Activated CD4-positive, alpha-beta T cell treated with anti-CD3 and anti-CD28 coated beads, Interleukin-2, amount 50 U/mL, for 48 hours (primary cell): ENCODE measurements at places on chromosomes 1 and 21.
A peak's percentile ranks its signal among the peaks of the same experiment; 100 is the strongest.

DNA sequence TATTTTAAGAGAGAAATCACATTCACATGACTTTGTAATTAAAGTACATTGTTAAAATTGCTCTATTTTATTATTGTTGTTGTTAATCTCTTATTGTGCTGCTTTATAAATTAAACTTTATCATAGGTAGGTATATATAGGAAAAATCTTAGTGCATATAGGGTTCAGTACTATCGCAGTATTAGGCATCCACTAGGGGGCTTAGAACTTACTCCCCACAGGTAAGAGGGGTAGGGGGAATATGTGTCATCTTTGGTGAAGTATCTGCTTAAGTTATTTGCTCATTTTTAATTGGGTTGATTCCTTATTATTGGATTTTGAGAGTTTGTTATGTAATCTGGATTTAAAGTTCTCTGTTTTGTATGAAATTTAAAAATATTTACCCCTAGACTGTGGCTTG, 385.2 kb downstream of the DUSP10 start:
- no peak for DNase-seq

DNA sequence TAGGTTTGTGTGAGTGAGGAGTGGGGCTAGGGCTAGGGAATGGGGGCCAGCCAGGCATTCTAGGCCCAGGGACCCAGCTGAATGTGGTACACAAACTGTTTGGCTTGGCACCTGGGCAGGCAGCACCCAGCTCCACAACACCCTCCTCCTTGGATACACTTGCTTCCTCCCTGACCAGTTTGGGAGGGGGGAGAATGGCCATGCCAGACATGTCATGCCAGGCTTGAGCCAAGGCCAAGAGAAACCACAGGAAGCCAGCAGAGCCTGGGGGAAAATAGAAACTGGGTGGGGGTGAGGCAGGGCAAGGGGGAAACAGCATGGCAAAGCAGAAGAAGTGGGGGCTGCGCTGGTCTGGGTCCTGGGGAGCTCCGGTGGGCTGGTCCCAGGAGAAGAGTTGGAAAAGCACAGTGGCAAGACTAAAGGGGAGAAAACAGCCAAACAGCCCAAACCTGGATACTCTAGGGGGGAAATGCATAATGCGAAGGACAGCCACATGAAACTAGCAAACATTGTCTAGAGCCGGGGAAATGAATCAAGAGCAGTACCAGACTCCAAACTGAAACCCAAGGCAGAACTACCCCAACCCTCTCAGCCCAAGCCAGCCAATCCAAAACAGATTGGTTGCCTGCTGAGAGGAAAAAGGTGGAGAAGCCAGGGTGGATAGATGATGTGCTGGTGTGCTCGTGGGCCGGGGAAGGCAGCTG, 47.9 kb downstream of the LGR6 start:
- DNase-seq = no peak

- no peak for DNase-seq
These were observed 288.2 kb downstream of the PTPRU start for GRCh38 chr1:29524285-29525065.

DNA sequence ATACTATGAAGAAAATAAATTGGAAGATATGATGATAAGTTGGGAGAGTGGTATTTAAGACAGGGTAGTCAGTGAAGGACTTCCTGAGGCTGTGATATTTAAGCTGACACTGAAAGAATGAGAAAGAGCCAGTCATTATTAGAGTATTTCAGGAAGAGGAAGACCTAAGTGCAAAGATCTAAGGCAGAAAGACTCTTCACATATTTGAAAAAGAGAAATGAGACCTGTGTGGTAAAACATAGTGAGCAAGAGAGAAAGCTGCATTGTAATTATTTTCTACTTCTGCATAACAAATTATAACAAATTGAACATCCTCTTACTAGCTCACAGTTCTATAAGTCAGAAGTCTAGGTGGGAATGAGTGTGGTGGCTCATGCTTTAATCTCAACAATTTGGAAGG, 34.6 kb upstream of the DOCK7 start:
- no peak for DNase-seq

- no peak for DNase-seq
These were observed 31.5 kb downstream of the SNAP47 start for GRCh38 chr1:227766653-227767277.

DNA sequence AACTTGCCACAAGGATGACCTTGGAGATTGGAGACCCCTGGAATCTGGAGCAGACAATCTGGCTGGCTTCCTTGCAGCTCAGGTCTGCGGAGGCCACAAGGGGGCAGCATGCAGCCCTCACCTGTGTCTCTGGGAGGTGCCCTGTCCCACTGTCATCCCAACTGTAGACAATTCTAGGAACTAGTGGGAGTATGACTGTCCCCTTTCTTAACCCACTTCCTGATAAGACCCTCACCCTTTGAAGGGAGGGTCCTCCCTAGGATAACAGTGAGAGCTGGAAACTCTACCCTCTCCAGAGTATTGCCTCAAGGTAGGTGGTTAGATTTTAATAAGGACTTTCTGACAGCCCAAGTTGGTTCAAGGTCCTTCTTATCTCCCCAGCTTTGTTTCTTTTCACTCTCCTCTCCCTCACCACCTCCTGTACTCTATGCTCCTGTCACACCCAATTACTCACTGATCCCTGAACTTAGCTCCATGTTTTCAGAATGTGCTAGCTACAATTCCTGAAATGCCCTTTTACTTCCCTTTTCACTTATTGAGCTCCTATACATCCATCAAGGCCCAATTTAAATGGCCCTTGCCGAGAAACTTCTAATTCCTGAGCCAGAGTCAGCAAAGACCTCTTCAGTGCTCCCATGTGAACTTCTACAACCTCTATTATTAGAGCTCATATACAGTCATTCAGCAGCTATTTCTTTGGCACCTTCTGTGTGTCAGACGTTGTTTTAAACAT, 9.2 kb upstream of the KCNQ4 start:
- peak; percentile 74 for DNase-seq

DNA sequence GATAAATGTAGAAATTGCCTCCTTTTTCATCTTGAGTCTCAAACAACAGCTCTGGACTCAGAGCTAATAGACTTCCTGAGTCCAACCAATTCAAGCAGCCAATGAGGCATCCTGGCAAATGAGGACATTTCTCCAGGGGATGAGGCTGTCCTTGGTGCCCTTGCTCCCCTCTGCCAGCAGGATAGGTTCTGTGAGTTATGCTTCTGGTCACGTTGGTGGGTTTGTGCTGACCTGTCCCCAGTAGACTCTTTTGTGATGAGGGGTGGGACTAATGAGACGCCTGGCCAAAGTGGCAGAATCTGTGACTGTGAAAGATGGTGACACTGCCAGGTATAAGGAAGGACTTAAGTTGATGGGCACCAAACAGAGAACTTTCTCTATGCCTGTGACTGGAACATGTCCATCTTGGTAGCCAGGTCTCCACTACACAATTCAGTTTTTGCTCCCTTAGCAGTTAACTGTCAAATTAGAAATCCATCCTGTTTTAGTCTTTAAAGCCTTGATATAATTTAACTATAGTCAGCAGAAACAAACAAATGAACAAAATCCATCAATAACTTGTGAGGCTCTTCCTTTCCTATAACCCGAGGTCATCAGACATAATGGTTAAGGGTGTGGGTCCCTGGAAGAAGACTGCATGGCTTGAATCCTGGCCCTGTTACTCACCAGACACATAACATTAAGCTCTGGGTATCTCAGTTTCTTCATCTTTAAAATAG, 35.7 kb upstream of the THEM4 start:
- DNase-seq = no peak

- no peak for DNase-seq
These were observed 410.1 kb upstream of the PLXNA2 start for GRCh38 chr1:208654241-208654640.

DNA sequence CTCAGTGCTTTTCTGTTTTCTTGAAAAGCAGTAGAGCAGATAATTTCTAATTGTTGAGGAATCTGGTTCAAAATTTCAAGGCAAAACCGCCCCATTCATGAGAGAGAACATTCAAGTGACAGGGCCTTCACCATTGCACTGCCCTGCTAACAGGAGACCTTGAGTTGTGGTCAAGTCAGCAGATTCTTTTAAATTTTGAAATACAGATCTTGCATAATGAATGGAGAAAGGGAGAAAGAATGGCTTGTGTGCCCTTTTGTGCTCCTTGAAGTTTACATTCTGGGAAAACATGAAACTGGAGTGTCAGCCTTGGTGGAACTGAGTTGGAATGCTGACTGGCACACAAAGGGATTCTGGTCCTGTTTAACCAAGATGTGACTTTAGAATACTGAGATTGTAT, 164.5 kb upstream of the UBE2U start:
- no peak for DNase-seq

GRCh38 chr1:79259390-79260336, 253.1 kb upstream of the ADGRL4 start:
- DNase-seq = no peak

GRCh38 chr1:245863566-245864184, 643.4 kb downstream of the SMYD3 start:
- no peak for DNase-seq

DNA sequence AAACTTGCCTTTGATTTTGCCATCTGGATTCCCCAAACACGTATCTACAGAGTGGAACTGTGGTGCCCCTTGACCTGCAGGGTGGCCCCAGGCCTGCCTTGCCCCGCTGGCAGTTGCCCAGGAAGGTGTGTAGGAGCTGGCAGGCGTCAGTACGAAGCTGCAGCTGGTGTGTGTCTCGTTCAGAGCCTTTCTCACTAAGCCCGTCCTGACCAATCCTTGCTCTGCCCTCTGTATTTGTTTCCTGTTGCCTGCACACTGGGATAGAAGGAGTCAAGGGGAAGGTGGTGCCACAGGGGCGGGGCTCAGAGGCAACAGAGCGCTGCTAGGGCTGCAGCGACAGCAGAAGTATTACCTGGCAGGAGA, 5.2 kb upstream of the VSIG8 start:
- no peak for DNase-seq

DNA sequence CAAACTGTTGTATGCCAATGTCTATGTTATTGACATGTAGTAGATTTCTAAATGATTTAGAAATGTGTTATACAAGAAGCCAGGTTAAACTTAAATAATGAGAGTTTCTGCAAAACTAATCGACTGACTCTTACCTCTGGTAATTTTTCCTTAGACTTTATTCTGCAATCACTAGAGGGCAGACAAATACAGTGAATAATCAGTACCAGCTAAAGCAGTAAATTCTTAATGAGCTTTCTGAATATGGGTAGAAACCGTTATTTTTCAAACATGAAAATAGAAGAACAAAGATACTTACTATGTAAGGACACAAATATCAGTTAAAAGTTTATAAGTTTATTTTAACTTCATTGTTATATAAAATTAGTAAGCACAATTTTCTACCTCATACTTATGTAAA, 97.9 kb upstream of the RGS1 start:
- no peak for DNase-seq

GRCh38 chr1:26677306-26678115, 18.3 kb upstream of the ARID1A start:
- peak; percentile 52 for DNase-seq

- DNase-seq = no peak
These were observed 42.7 kb upstream of the LIN9 start for GRCh38 chr1:226351709-226352108.

DNA sequence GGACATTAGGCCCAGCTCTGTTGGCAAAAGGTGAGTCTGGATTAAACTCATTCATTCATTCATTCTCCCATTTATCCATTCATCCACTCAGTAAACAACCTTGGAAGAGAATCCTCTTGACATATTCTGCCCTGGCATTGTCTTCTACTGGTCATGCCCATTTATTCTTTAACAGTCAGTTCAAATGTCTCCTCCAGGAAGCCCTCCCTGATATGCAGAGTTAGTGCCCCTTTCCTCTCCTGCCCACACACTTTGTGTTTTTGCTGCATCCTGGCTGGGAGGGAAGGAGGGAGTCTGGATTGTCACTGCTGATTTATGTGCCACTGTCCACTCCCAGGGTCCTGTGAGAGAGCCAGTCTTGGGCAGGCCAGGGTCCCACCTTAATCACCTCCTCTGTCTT, 600.3 kb downstream of the MATN1 start:
- no peak for DNase-seq

- no peak for DNase-seq
These were observed 589.4 kb downstream of the PLPP3 start for GRCh38 chr1:55990007-55990406.
